Renal pelvis (tissue), 12 donors: ENCODE measurements at places on chromosomes 1 and 21.

DNA sequence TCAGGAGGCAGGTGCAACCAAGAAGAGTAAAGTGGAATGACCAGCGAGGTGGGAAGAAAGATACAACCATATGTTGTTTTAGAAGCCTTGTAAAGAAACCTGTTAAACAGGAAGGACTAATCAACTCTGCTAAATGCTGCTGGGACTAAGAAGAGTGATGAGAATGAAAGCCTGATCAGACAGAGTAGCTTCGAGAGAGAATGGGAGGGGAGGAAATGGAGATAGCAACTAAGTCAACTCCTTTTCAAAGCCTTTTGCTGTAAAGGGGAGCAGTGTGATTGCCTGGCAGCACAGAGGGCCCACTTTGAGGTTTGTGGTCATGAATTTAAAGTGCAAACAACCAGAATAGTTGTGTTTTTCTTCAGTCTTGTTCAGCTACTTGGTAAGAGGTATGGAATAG is 31.4 kb downstream of the SLC30A7 start:
- no peak for DNase-seq

- DNase-seq, result no peak
Measured at GRCh38 chr1:44689447-44689765, 14.9 kb downstream of the ARMH1 start.

- no peak for DNase-seq
Measured at GRCh38 chr1:107541412-107541811, 400.6 kb downstream of the NTNG1 start.

DNA sequence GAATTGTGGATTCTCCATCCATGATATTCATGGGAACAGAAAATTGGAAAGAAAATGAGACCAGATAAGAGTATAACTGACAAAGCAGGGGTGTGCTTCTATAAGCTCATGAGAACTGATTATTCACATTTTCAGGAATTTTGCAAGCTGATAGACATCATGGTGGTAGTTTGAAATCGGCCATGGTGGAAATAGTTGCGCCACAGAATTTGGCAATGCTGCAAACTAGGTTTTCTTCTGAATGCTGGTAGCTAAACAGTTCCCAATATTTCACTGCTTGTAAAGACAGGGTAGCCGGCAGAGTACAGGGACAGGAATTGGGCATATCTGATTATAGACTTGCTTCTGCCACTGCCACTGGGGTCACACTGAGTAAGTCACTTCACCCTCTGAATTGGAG is 151.1 kb downstream of the PLXNA2 start:
- DNase-seq, result no peak

DNA sequence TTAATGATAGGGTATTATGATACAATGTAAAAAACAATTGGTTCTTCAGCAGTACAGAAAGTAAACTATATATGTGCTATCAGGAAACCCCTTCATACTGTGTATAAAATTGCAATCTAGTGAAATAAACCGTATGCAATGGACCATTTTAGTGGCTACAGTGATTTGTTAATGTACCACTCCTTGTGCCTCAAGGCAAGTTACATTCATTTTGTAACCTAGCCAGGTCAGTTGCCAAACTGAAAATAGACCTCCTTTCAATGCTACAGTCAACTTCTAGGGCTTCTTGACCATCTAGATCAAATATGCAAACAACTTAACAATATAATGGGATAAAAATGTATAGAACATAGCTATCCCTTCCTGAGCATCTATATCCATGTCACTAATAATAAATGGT is 52.0 kb upstream of the RAVER2 start:
- DNase-seq, result no peak
